ENCODE measurements at places on chromosomes 5 and 9.
A peak's percentile ranks its signal among the peaks of the same experiment; 100 is the strongest.

DNA sequence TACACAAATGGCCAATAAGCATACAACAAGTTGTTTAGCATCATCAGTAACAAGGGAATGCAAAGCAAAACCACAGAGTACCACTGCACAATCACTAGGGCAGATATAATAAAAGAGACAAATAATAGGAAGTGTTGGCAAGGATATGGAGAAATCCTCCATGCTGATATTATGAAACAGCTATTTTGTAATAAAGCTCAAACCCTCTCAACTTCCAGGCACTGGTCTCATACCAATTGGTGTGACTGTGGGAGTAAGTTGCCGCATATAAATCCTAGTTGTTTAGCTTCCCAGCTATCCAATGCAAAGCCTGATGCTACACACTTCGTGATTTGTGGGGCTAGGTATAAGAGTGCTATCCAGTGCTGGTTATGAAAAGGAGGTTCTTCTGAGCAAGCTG lies 88.6 kb downstream of the SMIM23 start:
- H3K27me3 ChIP-seq, result no peaks in the 10 kb centered on the region
- no peaks in the 10 kb centered on the region for H3K4me1 ChIP-seq
- H3K4me3 ChIP-seq, result no peak overlapping the region

DNA sequence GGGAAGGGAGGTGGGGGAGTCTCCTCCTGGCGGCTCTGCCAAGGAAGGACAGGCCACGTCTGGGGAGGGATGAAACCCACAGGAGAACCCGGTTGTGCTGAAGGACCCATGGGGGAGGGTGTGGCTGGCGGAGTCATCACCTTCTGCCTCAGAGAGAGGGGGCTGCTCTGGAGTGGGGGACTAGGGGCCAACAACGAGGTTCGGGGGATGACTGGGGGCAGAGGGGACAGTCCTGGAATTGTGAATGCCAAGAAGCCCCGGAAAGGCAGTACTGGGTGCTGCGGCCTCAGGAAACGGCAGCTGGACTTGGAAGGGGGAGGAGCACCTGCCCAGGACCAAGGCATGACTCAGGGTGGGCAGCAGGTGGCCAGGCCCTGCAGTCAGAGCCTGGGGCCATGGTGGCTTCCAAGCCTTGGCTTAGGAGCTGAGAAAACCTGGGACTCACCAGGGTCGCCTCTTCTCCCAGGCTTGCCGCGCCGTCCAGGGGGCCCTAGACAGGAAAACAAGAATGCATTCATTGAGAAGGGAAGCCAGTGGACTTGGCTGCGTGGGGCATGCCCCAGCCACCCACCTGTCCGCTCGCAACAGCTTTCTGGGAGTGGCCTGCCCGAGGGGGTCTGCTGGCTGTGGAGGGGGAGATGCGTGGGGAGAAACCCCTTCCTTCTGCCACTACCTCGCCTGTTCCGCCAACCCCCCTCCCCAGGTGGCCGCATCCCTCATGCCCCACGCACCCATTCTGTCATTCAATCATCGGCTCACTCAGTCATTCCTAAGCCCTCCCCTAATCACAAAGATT lies 74.0 kb upstream of the PHYKPL start:
- no peak overlapping the region for H3K4me3 ChIP-seq
- no peaks in the 10 kb centered on the region for H3K36me3 ChIP-seq
- no peaks in the 10 kb centered on the region for H3K4me1 ChIP-seq
- DNase-seq, result peak; percentile 64
- no peak overlapping the region for H3K27ac ChIP-seq

GRCh38 chr5:160545832-160546231 lies 124.2 kb downstream of the PTTG1 start:
- no peak overlapping the region for H3K27ac ChIP-seq
- H3K27me3 ChIP-seq, result no peaks in the 10 kb centered on the region
- H3K4me1 ChIP-seq, result no peaks in the 10 kb centered on the region
- no peaks in the 10 kb centered on the region for H3K36me3 ChIP-seq
- H3K4me3 ChIP-seq, result no peak overlapping the region

GRCh38 chr5:179217956-179218942 lies 127.0 kb downstream of the ADAMTS2 start:
- H3K27ac ChIP-seq, result no peak overlapping the region
- H3K27me3 ChIP-seq, result no peaks in the 10 kb centered on the region
- DNase-seq, result peak; percentile 76
- H3K4me1 ChIP-seq, result peaks cover 5% of the 10 kb centered on the region

- no peaks in the 10 kb centered on the region for H3K4me1 ChIP-seq
- H3K27me3 ChIP-seq, result peaks cover 35% of the 10 kb centered on the region
- no peak overlapping the region for H3K27ac ChIP-seq
- no peak overlapping the region for H3K4me3 ChIP-seq
These were observed 17.0 kb downstream of the FRMPD1 start for GRCh38 chr9:37667706-37668105.

DNA sequence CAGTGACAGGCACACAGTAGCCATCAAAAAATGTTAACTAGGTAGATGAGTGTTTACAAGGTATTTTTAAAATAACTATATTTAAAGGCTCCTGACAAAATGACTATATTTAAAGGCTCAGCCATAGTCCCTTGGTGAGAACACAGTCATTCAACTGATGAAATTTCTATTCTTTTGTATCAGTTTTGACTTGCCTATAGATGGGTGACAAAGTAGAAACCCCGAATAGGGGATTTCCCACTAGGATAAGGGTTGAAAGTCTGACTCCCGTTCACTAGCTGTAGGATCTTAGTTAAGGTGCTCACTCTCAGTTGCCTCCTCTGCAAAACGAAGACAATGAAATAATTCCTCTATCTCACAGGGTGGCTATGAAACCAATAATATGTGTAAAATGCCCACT lies 218.2 kb downstream of the TSSK1B start:
- H3K4me1 ChIP-seq, result peaks cover 29% of the 10 kb centered on the region
- no peak overlapping the region for H3K27ac ChIP-seq
- H3K4me3 ChIP-seq, result no peak overlapping the region

- H3K4me1 ChIP-seq, result no peaks in the 10 kb centered on the region
- no peak overlapping the region for H3K27ac ChIP-seq
- no peaks in the 10 kb centered on the region for H3K36me3 ChIP-seq
These were observed 82.4 kb downstream of the HMCN2 start for GRCh38 chr9:130347931-130348330.

- no peak for DNase-seq
- peak overlapping the region; percentile 100 for H3K4me3 ChIP-seq
- no peaks in the 10 kb centered on the region for H3K36me3 ChIP-seq
- H3K27ac ChIP-seq, result peak overlapping the region; percentile 96
- H3K4me1 ChIP-seq, result peaks cover 55% of the 10 kb centered on the region
These were observed 475 bp downstream of the DDX31 start for GRCh38 chr9:132669319-132669697.

DNA sequence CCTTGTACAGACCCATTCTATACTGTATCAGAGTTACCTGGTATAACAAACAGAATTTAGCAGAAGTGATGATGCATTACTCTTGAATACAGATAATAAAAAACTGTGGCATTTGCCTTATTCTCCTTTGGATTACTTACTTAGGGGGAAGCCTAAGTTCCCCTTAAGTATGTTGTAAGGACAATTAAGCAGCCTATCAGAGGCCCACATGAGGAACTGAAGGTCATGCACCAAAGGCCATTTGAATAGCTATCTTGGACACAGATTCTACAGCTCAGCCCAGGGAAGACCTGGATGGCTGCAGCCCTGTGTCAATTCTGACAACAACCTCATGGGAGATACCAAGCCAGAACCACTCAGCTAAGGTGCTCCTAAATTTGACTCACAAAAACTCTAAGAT lies 125.2 kb downstream of the RAPGEF6 start:
- H3K27ac ChIP-seq, result no peak overlapping the region
- no peak for DNase-seq
- H3K27me3 ChIP-seq, result no peaks in the 10 kb centered on the region
- H3K36me3 ChIP-seq, result peaks cover 63% of the 10 kb centered on the region

- H3K4me3 ChIP-seq, result no peak overlapping the region
- peaks cover 27% of the 10 kb centered on the region for H3K4me1 ChIP-seq
- no peak overlapping the region for H3K27ac ChIP-seq
These were observed 3.1 kb downstream of the WNK2 start for GRCh38 chr9:93187047-93187446.

- no peak overlapping the region for H3K4me3 ChIP-seq
- H3K36me3 ChIP-seq, result no peaks in the 10 kb centered on the region
- H3K4me1 ChIP-seq, result no peaks in the 10 kb centered on the region
- DNase-seq, result no peak
These were observed 28.7 kb upstream of the TIMD4 start for GRCh38 chr5:156991714-156992113.

DNA sequence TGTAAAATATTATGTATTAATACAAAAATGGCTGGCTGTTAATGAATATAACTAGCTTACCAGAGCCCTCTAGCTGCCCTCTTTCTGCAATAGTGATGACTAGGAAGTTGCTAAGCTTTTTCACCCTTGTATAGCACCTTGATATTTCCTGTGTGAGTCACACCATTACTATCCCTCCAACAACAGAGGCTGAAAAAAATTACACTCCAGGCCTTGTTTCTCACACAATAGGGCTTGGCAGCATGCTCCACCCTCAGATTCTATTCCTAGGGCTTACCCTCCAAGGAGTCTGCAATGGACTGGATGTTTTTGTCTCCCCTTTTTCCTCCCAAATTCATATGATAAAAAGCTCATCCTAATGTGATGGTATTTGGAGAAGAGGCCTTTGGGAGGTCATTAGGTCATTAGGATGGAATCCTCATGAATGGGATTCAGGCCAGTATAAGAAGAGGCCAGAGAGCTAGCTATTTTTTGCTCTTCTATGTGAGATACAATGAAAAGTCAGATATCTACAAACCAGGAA lies 184.6 kb upstream of the MAP1B start:
- no peaks in the 10 kb centered on the region for H3K27me3 ChIP-seq
- DNase-seq, result no peak
- no peaks in the 10 kb centered on the region for H3K36me3 ChIP-seq
- H3K4me1 ChIP-seq, result no peaks in the 10 kb centered on the region
- H3K27ac ChIP-seq, result no peak overlapping the region
- H3K4me3 ChIP-seq, result no peak overlapping the region

DNA sequence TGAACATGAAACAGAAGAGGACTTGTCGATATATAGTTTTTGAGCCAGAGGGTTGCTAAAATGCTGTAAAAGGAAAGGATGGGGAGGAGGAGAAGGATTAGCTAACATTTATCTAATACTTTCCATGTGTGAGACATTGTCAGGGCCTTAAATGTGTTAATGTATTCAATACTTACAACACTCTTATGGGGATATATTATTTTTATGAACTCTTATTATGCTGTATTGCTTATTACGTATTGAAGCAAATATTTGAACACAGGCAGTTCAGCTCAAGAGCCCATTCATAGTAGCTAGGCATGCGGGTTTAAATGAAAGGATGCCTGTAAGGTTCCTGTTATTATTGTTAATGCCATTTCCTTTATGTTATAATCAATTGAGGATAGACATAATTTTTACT lies 391.5 kb downstream of the CCDC171 start:
- H3K4me1 ChIP-seq, result no peaks in the 10 kb centered on the region
- DNase-seq, result no peak
- no peaks in the 10 kb centered on the region for H3K27me3 ChIP-seq
- no peaks in the 10 kb centered on the region for H3K36me3 ChIP-seq

DNA sequence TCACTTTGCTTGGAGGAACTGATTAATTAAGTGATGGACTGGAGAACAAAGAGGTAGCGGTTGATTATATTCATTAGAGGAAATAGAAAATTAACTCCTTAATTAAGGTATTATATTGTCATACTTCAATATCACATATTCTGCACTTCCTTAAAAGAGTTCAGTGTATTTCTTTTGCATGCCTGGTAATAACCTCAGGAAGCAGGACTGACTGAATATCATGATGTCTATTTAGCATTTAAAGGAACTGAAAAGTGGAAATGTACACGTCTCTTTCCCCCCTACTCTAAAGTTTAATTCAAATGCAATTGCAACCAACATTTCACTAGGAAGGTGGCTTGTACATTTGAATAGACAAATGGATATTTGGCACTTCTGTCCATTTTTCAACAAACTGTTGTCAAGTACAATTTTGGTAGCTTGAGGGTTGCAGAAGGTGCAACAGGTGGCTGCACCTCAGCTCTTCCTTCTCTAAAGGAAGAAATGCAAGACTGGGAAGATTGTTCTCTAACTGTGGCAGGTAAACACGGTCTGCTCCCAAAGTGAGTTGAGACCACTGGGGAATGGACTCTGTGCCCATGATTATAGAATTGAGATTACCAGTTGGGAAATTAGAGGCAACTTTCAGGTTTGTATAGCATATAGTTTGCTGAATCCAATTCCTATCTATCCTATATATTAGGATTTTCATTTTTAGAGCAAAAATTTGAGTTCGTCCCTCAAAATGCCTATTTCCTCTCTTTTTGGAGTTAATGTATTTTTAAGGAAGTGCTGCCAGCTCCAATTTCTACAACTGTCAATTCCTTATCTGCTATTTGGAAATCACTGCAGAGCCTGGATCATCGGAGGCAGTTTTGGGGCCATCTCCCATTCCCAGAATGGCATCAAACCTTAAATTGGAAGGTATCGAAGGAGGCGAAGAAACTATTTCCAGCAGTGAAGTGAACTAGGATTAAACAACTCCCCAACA lies 98.9 kb upstream of the TAF11L2 start:
- no peak overlapping the region for H3K4me3 ChIP-seq
- H3K36me3 ChIP-seq, result no peaks in the 10 kb centered on the region
- H3K27ac ChIP-seq, result no peak overlapping the region
- H3K4me1 ChIP-seq, result peaks cover 14% of the 10 kb centered on the region

GRCh38 chr5:128224336-128224735 lies 140.8 kb downstream of the SLC12A2 start:
- no peak overlapping the region for H3K27ac ChIP-seq
- no peak for DNase-seq
- H3K36me3 ChIP-seq, result no peaks in the 10 kb centered on the region
- no peaks in the 10 kb centered on the region for H3K4me1 ChIP-seq
- no peak overlapping the region for H3K4me3 ChIP-seq
- H3K27me3 ChIP-seq, result no peaks in the 10 kb centered on the region

DNA sequence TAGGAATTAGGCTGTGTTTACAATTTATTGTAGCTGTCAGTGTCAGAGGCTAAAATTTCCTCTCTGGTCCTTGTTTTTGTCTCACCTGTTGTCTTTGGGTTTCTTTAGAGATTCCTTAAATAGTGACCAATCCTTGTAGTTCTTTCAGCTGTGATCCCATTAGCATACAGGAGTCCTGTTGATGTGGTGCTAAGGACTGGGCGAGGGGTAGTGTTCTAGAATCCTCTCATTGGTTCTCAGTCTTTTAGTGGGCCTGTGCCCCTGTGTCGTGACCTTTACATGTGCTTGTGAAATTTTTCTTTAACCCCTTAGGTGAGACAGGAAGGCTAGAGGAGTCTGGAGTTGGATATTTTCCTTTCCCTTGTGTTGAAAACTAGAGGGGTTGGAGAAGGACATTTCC lies 51.2 kb downstream of the ZNF618 start:
- H3K27ac ChIP-seq, result no peak overlapping the region
- H3K27me3 ChIP-seq, result no peaks in the 10 kb centered on the region
- no peak overlapping the region for H3K4me3 ChIP-seq
- no peak for DNase-seq
- H3K4me1 ChIP-seq, result no peaks in the 10 kb centered on the region
- H3K36me3 ChIP-seq, result no peaks in the 10 kb centered on the region

GRCh38 chr5:129400395-129400983 lies 59.6 kb upstream of the ADAMTS19 start:
- no peak overlapping the region for H3K27ac ChIP-seq
- H3K4me3 ChIP-seq, result no peak overlapping the region
- no peak for DNase-seq
- no peaks in the 10 kb centered on the region for H3K27me3 ChIP-seq
- H3K4me1 ChIP-seq, result no peaks in the 10 kb centered on the region
- no peaks in the 10 kb centered on the region for H3K36me3 ChIP-seq
